Suppressor macrophage treated with lipopolysaccharide for 1 hour (primary cell): ENCODE measurements at places on chromosomes 3 and 15.

DNA sequence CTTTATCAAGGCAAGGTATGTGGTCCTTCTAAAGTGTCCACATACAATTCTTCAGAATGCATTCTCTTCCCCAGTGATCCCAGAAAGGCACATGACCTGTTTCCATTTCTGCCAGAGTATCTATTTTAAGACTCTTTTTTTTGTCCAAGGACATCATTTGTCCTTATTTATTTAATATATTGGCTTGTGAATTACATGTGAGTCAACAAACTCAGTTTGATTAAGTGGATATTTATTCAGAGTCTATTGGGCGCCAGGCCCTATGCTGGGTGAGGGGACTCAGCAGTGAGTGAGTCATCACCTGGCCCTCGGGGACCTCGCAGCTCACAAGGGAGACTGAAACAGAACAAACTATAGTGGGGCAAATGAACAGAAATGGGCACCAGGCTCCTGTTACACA is 136.8 kb downstream of the SNRK start:
- DNase-seq, result no peak

GRCh38 chr3:172461530-172462138 is 13.4 kb upstream of the GHSR start:
- DNase-seq, result peak; percentile 67

- no peak for DNase-seq
These were observed 17.9 kb upstream of the OR5H6 start for GRCh38 chr3:98246142-98246541.

DNA sequence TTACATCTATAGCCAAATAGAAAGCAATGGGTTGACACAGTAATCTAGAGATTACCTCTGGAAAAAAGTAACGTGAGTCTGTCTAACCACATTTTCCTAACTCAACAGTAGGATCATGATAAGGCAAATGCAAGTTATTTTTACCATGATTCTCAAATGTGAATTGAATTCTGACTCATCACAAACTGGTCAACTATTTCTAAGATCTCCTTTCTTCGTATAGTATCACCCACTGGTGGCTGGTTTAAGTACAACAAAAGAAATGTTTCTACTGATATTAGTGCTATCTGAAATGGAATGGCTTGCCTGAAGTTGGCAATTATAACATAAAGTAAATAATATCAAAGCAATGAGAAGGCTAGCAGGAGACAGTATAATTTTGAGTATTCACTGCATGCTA is 102.2 kb downstream of the ABI3BP start:
- no peak for DNase-seq

DNA sequence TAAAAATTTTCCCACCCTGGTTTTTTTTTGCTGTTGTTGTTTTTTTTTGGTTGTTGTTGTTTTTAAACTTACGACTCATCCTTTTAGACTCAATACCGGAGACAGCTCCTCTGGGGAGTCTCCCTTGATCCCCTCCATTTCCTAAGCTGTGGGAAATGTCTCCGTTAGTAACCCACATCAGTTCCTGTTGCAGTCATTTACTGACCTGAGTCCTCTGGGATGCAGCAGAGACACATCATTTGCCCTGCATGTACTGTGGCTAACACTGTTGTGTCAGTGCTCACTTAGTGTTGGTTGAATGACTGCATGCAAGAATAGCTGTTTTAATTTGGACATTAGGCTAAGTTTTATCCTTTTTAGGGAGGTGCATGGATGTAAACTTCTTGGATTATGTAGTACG is 83.8 kb downstream of the MBNL1 start:
- DNase-seq, result no peak

DNA sequence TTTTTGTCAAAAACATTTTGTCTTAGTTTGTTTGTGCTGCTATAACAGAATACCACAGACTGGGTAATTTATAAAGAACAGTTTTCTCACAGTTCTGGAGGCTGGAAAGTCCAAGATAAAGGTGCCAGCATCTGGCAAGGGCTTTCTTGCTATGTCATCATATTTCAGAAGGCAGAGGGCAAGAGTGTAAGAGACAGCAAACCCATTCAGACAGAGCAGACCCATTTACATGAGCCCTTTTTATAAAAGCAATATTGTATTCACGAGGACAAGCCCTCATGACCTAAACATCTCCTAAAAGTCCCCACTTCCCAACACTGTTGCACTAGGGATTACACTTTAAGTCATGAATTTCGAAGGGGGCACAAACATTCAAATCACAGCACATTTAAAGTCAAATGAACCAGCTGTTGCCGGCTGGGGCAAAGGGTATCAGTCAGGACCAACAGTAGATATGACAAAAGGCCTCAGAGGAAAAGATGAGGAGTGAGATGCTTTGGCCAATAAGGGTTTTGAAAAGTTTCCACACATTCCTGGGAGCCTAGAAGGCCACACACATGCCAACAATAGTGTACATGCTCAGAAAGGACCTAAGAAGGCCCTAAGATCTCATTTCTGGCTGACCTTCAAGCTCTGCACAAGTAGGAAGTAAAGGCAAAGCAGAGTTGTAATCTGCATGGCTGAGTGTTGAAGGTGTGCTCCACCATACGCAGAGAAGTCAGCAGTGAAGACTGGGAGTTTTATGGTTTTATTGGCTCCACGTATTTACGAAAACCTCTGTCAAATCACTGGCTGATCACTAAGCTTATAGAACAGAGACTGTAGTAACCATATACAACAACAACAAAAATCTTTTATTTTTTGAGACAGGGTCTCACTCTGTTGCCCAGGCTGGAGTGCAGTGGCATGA is 37.9 kb downstream of the UQCC5 start:
- no peak for DNase-seq
